RCC 7860 (cell line): ENCODE measurements at places on chromosomes 13 and 19.
A peak's percentile ranks its signal among the peaks of the same experiment; 100 is the strongest.

DNA sequence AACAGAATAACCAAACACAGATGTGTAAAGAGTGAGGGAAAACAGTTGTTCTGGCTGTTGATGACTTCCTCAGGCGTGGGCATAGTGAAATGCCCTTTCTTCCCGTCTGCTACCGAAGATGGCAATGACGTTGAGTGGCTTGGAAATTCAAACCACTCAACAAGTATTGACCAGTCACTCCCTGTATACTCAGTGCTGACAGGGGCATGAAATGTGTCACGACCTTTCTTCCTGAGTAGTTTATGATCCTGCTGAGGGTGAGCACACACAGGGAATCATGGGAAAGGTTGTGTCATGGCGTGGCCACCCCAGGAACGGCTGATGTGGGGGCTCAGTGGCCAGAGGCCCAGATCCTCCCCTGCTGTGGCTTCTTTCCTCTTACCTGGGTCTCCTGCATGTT, 87.8 kb upstream of the C1QTNF9B start:
- DNase-seq: no peak

GRCh38 chr19:43315851-43316250, 37.6 kb upstream of the CD177 start:
- DNase-seq: no peak

- DNase-seq: no peak
Measured at GRCh38 chr13:21675095-21675991, 4.5 kb downstream of the FGF9 start.

DNA sequence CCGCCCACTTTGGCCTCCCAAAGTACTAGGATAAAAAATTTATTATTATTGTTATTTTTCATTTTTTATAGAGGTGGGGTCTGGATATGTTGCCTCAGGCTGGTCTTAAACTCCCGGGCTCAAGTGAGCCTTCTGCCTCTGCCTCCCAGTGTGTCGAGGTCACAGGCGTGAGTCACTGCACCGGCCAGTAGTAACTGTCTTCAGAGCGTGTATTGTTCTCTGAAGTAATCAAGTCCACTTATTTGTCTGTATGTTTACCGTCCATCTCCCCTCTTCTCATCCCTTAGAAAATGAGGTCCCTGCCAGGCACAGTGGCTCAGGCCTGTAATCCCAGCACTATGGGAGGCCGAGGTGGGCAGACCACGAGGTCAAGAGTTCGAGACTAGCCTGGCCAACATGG, 18.2 kb upstream of the SULT2B1 start:
- DNase-seq: no peak

- DNase-seq: no peak
Measured at GRCh38 chr19:39871362-39871761, 25.2 kb upstream of the FBL start.

GRCh38 chr13:27147530-27148170, 24.0 kb downstream of the USP12 start:
- DNase-seq: peak; percentile 17

GRCh38 chr13:111882351-111882750, 184.6 kb upstream of the SOX1 start:
- DNase-seq: no peak

DNA sequence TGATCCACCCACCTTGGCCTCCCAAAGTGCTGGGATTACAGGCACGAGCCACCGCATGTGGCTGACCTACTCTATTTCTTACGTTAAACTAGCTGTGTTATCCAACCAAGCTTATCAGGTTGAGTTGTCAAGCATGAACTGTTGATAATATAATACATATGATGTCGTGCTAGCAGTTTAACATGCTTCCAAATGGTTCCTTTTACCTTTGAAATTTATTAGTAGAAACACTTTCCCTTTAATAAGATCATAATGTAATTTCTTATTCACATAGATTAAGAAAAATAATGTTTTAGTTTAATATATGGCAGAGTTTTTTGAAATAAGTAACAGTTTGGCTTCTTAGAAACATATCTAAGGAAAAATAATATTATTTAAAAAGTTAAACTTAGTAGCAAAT, 34.4 kb upstream of the VWA8 start:
- DNase-seq: peak; percentile 31

DNA sequence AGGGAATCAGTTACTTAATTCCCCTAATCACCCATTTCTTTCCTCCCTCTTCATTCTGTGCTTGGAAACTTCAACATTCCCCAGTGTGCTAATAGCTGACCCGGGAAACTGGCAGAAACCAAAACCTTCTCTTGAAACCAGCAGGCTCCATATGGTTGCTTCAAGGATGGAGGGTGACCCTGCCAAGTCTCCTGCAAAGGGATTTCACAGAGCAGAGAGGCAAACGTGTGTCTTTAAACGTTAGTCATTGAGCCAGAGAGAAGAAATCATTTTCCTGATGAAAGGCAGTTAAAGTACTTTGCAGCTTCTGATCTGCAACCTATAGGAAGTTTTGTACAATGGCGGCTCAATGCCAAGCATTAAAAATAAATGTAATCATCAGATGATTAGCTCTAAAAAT, 220.9 kb downstream of the POU4F1 start:
- DNase-seq: no peak

- no peak for DNase-seq
Measured at GRCh38 chr13:65336916-65337315, 1893.2 kb downstream of the PCDH9 start.

- peak; percentile 53 for DNase-seq
Measured at GRCh38 chr13:50646070-50646469, 197.4 kb downstream of the DLEU7 start.

DNA sequence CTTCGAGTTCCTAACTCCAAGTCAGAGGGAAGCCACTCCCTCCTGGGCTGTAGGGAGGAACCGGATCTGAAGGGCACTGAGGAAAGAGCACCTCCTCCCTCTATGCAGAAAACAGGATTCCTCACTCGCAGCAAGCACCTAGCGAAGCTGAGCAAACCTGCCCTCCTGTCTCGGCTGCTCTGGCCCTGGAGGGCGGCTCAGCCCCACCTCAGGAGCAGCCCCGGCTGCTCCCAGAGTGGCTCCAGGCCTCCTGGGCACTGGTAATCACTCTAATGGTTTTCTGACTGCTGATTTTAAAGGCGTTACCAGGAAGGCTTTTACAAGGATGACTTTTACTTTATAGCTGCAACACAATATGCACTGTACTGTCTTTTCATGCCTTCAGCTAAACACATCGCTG, 312.5 kb downstream of the TEX29 start:
- no peak for DNase-seq

- no peak for DNase-seq
Measured at GRCh38 chr13:33957497-33957905, 139.6 kb downstream of the RFC3 start.

DNA sequence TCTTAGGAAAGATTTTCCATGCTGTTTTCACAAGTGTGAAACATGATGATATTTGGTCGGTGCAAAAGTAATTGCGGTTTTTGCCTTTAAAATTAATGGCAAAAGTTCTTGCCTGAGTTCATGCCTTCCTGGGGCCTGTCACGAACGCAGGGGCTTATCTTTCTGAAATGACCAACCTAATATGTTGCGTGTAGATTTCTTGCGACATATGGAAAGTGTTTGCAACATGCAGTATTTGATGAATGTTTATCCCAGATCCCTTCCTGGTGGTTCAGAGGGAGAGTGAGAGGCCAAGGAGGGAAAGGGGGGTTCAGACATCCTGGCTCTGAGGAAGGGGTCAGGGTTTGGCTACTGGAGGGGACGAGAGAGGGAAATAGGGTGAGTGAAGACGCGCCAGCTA, 72.0 kb downstream of the TEX29 start:
- no peak for DNase-seq

GRCh38 chr13:98710521-98710920, 42.0 kb downstream of the SLC15A1 start:
- no peak for DNase-seq

- DNase-seq: peak; percentile 59
Measured at GRCh38 chr19:12676384-12676792, 5.3 kb downstream of the DHPS start.

GRCh38 chr13:74979703-74980102, 502.3 kb downstream of the TBC1D4 start:
- DNase-seq: no peak

DNA sequence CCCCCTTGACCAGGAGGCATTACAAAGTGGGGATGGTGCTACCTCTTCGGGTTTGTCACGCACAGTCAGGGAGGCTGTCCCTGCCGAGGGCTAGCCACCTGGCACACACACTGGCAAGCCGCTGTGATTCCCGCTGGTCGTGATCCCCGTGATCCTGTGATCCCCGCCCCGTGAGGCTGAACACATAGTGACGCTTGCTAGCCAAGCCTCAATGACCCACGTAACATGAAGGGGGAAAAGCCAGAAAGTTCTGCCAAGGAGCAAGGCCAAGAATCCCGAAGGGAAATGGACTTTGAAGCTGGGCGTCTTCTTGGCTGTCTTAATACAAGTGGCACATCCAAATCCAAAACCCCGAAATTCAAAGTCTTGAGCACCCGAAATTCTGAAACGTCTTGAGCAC, 13.7 kb downstream of the LDLR start:
- DNase-seq: no peak

- DNase-seq: no peak
Measured at GRCh38 chr19:48502350-48503018, 9.2 kb downstream of the LMTK3 start.

DNA sequence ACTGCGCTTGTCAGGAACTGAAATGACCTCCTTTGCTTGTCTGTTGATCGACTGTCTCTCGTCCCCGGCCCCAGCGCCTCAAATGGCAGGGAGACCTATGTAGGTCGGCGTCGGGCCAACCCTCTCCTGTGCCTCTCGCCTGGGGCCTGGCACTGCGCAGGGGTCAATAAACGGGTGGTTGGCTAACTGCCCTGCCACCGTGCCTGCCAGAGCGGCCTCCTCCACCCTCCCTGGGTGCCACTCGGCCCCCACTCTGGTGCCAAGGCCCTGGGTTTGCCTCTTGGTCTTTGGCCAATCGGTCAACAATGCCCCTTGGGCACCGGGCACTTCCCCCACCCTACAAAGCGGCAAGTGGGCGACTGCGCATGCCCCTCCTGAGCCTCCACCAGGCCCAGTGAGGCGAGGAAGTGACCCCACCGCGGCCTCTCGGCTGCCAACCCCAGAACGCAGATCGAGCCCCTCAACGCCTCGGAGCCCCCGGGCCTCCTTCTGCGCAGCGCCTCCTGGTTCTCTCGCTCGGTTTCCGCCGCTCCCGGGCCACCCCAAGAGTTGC, 1.1 kb downstream of the KEAP1 start:
- peak; percentile 31 for DNase-seq

DNA sequence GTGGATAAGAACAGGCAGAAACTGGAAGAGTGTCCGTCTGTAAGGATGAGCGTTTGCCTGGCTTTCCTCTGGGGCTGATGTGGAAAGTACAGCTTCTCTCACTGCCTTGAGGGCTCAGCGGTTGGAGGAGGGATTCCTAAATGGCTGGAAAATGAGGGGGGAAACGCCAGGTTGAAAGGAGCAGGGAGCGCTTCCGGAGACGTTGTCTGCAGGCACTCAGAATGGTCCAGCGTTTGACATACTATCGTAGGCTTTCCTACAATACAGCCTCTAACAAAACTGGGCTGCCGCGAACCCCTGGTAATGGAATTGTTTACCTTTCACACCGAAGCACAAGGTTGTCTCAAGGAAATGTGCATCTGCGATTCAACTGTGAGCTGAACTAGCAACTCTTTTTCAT, 39.9 kb downstream of the MRPL57 start:
- no peak for DNase-seq

GRCh38 chr19:10113964-10114650, 2.6 kb downstream of the P2RY11 start:
- no peak for DNase-seq

- no peak for DNase-seq
Measured at GRCh38 chr19:32924200-32924599, 47.6 kb downstream of the CEP89 start.

DNA sequence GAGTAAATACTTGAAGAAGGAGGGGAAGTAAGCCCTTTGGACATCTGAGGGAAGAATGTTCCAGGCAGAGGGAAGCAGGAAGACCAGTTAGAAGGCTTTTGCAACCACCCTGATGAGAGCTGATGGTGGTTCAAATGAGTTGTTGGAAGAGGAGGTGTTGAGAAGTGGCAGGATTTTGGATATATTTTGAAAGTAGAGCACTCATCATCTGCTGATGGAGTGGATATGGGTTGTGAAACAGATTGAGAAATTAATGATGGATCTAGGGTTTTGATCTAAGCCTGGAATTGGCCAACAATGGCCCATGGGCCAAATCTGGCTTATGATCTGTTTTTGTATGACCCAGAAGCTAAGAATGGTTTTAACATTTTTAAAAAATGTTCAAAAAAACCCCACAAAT, 230.7 kb downstream of the NDFIP2 start:
- DNase-seq: no peak

- DNase-seq: no peak
Measured at GRCh38 chr19:55188625-55189024, 8.5 kb upstream of the SYT5 start.

- peak; percentile 75 for DNase-seq
Measured at GRCh38 chr19:20039203-20039723, at the start of gene ZNF682. Gene ZNF682, minus strand, starts transcription at chr19:20039505. Its CDS starts 160 bp downstream, at chr19:20039345.

- DNase-seq: no peak
Measured at GRCh38 chr13:52187029-52187423, 27.6 kb upstream of the NEK3 start.

DNA sequence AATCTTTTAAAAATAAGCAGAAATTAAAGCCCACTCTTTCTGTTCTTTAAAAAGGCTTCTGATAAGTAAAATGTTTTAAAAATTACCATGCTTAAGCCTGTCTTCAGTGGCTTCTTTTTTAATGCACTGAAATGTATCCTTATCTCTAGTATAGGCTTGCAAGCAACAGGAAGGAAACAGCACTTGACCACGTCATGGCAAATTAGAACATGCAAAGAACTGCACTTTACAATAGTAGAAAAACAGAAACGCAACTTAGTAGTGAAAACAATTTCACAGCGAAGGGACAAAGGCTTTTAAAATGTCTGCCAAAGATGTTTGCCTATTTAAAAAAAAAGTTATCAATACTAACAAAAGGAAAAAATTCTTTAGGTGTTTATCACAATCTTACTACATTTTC, 36.3 kb downstream of the ELF1 start:
- no peak for DNase-seq

- no peak for DNase-seq
Measured at GRCh38 chr13:68030152-68030809, 800.1 kb upstream of the PCDH9 start.

- no peak for DNase-seq
Measured at GRCh38 chr13:60035874-60036273, 127.9 kb downstream of the DIAPH3 start.

DNA sequence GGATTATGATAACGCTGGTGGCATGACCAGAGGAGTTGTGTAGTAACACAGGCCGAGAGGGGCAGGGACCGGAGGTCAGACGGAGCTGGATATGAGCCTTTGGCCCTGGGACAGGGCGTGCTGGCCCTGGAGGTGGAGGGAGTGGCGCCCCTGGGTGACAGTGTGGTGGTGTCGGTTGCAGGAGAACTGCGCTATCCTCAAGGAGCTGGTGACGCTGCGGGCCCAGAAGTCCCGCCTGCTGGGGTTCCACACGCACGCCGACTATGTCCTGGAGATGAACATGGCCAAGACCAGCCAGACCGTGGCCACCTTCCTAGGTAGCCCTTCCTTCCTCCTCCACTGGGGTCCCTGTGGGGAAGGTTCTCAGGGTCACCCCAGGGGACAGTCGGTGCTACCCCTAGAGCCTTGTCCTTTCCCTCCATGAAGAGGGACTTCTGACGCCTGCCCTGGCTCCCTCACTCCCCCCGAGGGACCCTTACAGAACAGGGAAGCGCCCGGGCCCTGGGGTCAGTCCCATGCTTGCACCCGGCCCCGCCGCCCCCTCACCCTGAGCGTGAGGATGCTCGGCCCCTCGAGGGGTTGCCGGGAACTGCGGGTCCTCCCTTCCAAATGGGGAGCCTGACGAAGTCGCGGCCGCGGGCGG, 12.8 kb upstream of the ZNF554 start:
- DNase-seq: no peak
